Smooth muscle cell of the pulmonary artery (primary cell): ENCODE measurements at places on chromosomes 1 and 21. TPM values are rescaled to one million over a fixed set of nuclear protein-coding genes. Genes with fewer than 3 reads are reported as not detected.

HSD3B2 gene
- not detected in 2 replicates for total RNA-seq

KCND3 gene
- 0.53 and 4.0 TPM in 2 replicates for total RNA-seq

ZNF362 gene
- 8.2 and 8.5 TPM in 2 replicates for total RNA-seq

HSD3B1 gene
- total RNA-seq = not detected in 2 replicates

TNFSF4 gene
- total RNA-seq = 2.3 and 5.0 TPM in 2 replicates

NPPA gene
- not detected in 2 replicates for total RNA-seq

TEX38 gene
- total RNA-seq = not detected in 2 replicates

UBXN10 gene
- not detected in 2 replicates for total RNA-seq

OR6K3 gene
- total RNA-seq = not detected in 2 replicates

RHD gene
- not detected in 2 replicates for total RNA-seq

ZNF695 gene
- 0.79 and 0.98 TPM in 2 replicates for total RNA-seq

CHIA gene
- total RNA-seq = not detected in 2 replicates

IL12RB2 gene
- total RNA-seq = not detected in 2 replicates

GPR153 gene
- 11.3 and 11.5 TPM in 2 replicates for total RNA-seq

TNN gene
- 0.03 TPM in 1 of 2 replicates, not detected in the other for total RNA-seq

CADM3 gene
- 0.07 and 0.33 TPM in 2 replicates for total RNA-seq

TMCC2 gene
- total RNA-seq = 2.7 and 3.3 TPM in 2 replicates

KIF17 gene
- 0.39 and 3.3 TPM in 2 replicates for total RNA-seq

RHEX gene
- not detected in 2 replicates for total RNA-seq

WNT2B gene
- total RNA-seq = 4.7 and 6.1 TPM in 2 replicates

SPRR2E gene
- not detected in 2 replicates for total RNA-seq

CLCA4 gene
- total RNA-seq = not detected in 2 replicates

C1orf21 gene
- total RNA-seq = 15.4 and 17.9 TPM in 2 replicates

L1TD1 gene
- 0.13 TPM in 1 of 2 replicates, not detected in the other for total RNA-seq

AMIGO1 gene
- 3.3 and 4.9 TPM in 2 replicates for total RNA-seq

C1QA gene
- total RNA-seq = not detected in 2 replicates

SNRPE gene
- total RNA-seq = 24.8 and 33.6 TPM in 2 replicates

RSPH1 gene
- 0.13 TPM in 1 of 2 replicates, not detected in the other for total RNA-seq

OLIG1 gene
- not detected in 2 replicates for total RNA-seq

S1PR1 gene
- total RNA-seq = 3.7 and 9.1 TPM in 2 replicates

FAM177B gene
- total RNA-seq = not detected in 2 replicates

VWA5B1 gene
- total RNA-seq = not detected in 2 replicates

DDR2 gene
- 282 and 310 TPM in 2 replicates for total RNA-seq

CD160 gene
- not detected in 2 replicates for total RNA-seq

GFI1 gene
- 0.07 and 0.17 TPM in 2 replicates for total RNA-seq

HSPG2 gene
- 659 and 1,078 TPM in 2 replicates for total RNA-seq

GPR37L1 gene
- total RNA-seq = 0.03 TPM in 1 of 2 replicates, not detected in the other

UBE2U gene
- not detected in 2 replicates for total RNA-seq

CRYBG2 gene
- not detected in 2 replicates for total RNA-seq

FNDC7 gene
- total RNA-seq = 0.07 and 0.33 TPM in 2 replicates

SLC37A1 gene
- 2.2 and 4.8 TPM in 2 replicates for total RNA-seq

GJA4 gene
- total RNA-seq = 0.50 and 0.52 TPM in 2 replicates

ESPN gene
- 0.07 TPM in 1 of 2 replicates, not detected in the other for total RNA-seq

A3GALT2 gene
- not detected in 2 replicates for total RNA-seq
